ENCODE measurements at places on chromosomes 6 and 20.

- H3K4me1 ChIP-seq, result peaks cover 7% of the 10 kb centered on the region
- H3K36me3 ChIP-seq, result no peaks in the 10 kb centered on the region
- no peak overlapping the region for H3K27ac ChIP-seq
- DNase-seq, result no peak
- H3K27me3 ChIP-seq, result peaks cover 2% of the 10 kb centered on the region
- no peak overlapping the region for H3K4me3 ChIP-seq
These were observed 138.1 kb downstream of the SOBP start for GRCh38 chr6:107627969-107628368.

DNA sequence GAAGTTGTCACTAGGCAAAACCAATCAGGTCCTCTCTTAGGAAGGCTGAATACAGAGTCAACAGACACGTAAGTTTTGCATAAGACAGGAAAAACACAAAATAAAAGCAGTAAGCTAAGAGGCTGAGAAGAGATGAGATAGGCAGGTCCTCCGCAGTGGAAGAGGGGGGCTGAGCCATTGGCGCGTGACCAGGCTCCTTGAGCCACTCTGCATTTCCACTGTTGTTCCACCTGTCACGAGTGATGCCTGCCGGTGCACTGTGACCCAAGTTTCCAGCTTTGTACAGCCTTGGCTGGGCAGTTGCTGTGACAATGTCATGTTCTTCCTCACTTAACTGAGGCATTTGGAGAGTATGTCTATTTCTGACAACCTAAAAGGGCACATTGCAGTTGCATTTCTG lies 58.6 kb downstream of the NUDT3 start:
- H3K4me1 ChIP-seq, result peaks cover 31% of the 10 kb centered on the region
- peaks cover 10% of the 10 kb centered on the region for H3K36me3 ChIP-seq
- DNase-seq, result no peak

GRCh38 chr20:558117-558516 lies 14.5 kb upstream of the CSNK2A1 start:
- peaks cover 55% of the 10 kb centered on the region for H3K27me3 ChIP-seq
- no peak overlapping the region for H3K4me3 ChIP-seq
- DNase-seq, result no peak

- H3K27ac ChIP-seq, result no peak overlapping the region
- H3K36me3 ChIP-seq, result no peaks in the 10 kb centered on the region
- no peak for DNase-seq
- H3K4me1 ChIP-seq, result peaks cover 1% of the 10 kb centered on the region
These were observed 17.7 kb downstream of the MAS1 start for GRCh38 chr6:159908535-159908934.

GRCh38 chr20:37902504-37903313 lies at the start of gene VSTM2L:
Gene VSTM2L, plus strand, starts transcription at chr20:37903127. Its CDS starts 224 bp downstream, at chr20:37903351.
- peaks cover 40% of the 10 kb centered on the region for H3K4me1 ChIP-seq
- peak within 1 kb of the TSS; percentile 84 for H3K4me3 ChIP-seq
- peaks cover 12% of the 10 kb centered on the region for H3K27me3 ChIP-seq
- peak within 1 kb of the TSS; percentile 59 for H3K27ac ChIP-seq
- no peak for DNase-seq

GRCh38 chr6:150347845-150348244 lies 21.0 kb upstream of the IYD start:
- H3K27ac ChIP-seq, result no peak overlapping the region
- peaks cover 17% of the 10 kb centered on the region for H3K4me1 ChIP-seq
- H3K4me3 ChIP-seq, result no peak overlapping the region
- H3K27me3 ChIP-seq, result no peaks in the 10 kb centered on the region

- H3K27me3 ChIP-seq, result no peaks in the 10 kb centered on the region
- H3K4me1 ChIP-seq, result no peaks in the 10 kb centered on the region
- H3K27ac ChIP-seq, result no peak overlapping the region
- H3K4me3 ChIP-seq, result no peak overlapping the region
These were observed 11.0 kb upstream of the ADAM33 start for GRCh38 chr20:3692706-3693294.

DNA sequence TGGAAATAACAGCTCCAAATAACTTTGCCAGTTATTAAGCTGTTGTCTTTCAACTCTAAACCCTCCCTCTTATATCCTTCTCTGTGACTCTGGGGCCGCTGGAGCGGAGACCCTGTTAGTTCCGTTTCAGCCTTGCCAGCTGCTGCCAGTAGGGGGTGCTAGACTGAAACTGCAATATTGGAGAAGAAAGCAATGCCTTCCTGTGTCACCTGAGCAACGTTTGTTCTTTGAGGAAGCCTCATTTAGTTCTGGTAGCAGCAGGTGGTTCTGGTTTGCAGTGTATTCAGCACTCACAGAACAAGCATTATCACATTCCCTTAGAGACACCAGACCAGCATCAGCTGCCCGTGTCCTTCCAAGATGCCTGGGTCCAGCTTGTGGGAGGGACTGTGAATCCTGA lies 22.9 kb upstream of the JAG1 start:
- H3K27me3 ChIP-seq, result no peaks in the 10 kb centered on the region
- DNase-seq, result no peak
- no peak overlapping the region for H3K27ac ChIP-seq
- no peaks in the 10 kb centered on the region for H3K36me3 ChIP-seq
- H3K4me1 ChIP-seq, result peaks cover 3% of the 10 kb centered on the region
- no peak overlapping the region for H3K4me3 ChIP-seq

DNA sequence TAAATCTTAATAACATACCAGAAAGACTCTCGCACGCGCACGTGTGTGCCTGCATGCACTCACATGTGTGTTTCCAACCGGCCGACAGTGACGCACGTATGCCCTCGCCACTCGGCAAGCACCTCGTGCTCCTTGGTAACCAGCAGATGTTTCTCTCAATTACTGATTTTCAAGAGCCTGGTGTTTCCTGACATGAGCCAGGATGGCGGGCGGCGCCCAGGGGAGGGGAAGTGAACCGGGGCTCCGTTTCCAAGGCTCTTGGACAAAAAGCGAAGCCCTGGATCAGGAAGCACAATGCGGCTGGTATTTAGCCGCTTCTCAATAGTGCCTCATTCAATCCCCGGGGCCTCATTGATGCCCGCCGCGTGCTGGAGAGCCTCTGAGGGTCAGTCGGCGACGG lies 37.7 kb downstream of the PMEPA1 start:
- H3K4me3 ChIP-seq, result no peak overlapping the region
- no peaks in the 10 kb centered on the region for H3K27me3 ChIP-seq
- H3K4me1 ChIP-seq, result no peaks in the 10 kb centered on the region
- H3K36me3 ChIP-seq, result no peaks in the 10 kb centered on the region

- no peak for DNase-seq
- H3K27me3 ChIP-seq, result no peaks in the 10 kb centered on the region
- H3K4me3 ChIP-seq, result no peak overlapping the region
- no peaks in the 10 kb centered on the region for H3K36me3 ChIP-seq
These were observed 44.9 kb downstream of the TPD52L1 start for GRCh38 chr6:125198398-125198937.

DNA sequence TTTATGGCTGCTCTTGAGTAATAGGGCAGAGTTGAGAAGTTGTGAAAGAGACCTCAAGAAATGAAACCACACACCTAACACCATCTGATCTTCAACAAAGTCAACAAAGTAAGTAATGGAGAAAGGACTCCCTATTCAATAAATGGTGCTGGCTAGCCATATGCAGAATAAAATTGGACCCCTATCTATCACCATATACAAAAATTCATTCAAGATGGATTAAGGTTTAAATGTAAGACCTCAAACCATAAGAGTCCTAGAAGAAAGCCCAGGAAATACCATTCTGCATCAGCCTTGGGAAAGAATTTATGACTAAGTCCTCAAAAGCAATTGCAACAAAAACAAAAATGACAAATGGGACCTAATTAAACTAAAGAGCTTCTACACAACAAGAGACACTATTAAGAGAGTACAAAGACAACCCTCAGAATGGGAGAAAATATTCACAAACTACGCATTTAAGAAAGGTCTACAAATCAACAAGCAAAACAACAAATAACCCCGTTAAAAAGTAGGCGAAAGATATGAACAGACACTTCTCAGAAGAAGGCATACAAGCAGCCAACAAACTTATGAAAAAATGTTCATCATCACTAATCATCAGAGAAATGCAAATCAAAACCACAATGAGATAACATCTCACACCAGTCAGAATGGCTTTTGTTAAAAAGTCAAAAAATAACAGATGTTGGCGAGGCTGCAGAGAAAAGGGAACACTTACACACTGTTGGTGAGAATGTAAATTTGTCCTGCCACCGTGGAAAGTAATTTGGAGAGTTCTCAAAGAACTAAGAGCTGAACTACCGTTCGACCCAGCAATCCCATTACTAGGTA lies 4.0 kb downstream of the MAP3K5 start:
- peaks cover 21% of the 10 kb centered on the region for H3K4me1 ChIP-seq
- no peak overlapping the region for H3K4me3 ChIP-seq
- no peak overlapping the region for H3K27ac ChIP-seq
- DNase-seq, result no peak

- no peak overlapping the region for H3K27ac ChIP-seq
- H3K4me3 ChIP-seq, result no peak overlapping the region
- no peaks in the 10 kb centered on the region for H3K4me1 ChIP-seq
These were observed 35.2 kb upstream of the SLC22A2 start for GRCh38 chr6:160293844-160294243.

- peaks cover 19% of the 10 kb centered on the region for H3K4me1 ChIP-seq
- no peak overlapping the region for H3K27ac ChIP-seq
- no peaks in the 10 kb centered on the region for H3K27me3 ChIP-seq
- DNase-seq, result no peak
These were observed 14.5 kb downstream of the CSNK2A1 start for GRCh38 chr20:528923-529604.

DNA sequence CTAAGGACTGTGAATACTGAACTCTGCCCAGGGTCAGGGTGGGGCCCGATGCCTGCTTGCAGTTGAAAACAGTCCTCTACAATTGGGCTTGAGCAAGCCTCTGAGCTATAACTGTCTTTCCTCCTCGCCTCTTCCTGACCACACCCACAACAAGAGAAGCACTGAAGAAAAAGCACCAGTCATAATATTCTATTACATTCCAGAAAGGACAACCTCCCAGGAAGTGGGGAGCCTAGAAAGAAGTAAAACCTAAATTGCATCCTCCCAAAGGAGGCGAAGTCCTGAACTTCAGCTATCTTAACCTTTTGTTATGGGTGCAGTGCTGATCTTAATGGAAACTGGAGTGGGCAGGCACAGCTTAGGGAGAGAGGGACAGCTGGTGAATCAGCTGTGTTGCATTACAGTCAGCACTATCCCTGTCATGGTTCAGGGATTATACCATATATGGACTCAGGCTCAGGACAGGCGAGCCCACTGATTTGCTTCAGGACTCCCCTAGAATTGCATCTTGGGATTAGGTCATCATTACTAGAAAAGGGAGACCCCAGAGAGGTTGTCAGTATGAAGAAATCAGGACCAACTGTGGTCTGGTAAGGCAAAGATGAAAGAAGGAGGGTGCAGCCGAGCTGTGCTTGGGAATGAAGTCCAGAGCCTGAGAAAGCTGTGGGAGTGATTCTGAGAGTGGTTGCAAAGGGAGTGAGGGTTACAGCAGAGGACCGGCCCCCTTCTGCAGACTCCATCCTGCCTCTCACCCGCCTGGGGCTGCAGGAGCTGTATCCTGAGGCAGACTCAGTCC lies 18.3 kb upstream of the TRAM2 start:
- no peaks in the 10 kb centered on the region for H3K27me3 ChIP-seq
- H3K4me1 ChIP-seq, result peaks cover 55% of the 10 kb centered on the region
- H3K4me3 ChIP-seq, result peak overlapping the region; percentile 56

- no peaks in the 10 kb centered on the region for H3K36me3 ChIP-seq
- no peaks in the 10 kb centered on the region for H3K27me3 ChIP-seq
- DNase-seq, result no peak
- no peak overlapping the region for H3K4me3 ChIP-seq
- no peak overlapping the region for H3K27ac ChIP-seq
These were observed 482.6 kb downstream of the EPM2A start for GRCh38 chr6:145252737-145253136.

- no peak overlapping the region for H3K4me3 ChIP-seq
- no peaks in the 10 kb centered on the region for H3K4me1 ChIP-seq
- no peak overlapping the region for H3K27ac ChIP-seq
- no peaks in the 10 kb centered on the region for H3K27me3 ChIP-seq
These were observed 201.9 kb downstream of the QKI start for GRCh38 chr6:163616452-163616851.

DNA sequence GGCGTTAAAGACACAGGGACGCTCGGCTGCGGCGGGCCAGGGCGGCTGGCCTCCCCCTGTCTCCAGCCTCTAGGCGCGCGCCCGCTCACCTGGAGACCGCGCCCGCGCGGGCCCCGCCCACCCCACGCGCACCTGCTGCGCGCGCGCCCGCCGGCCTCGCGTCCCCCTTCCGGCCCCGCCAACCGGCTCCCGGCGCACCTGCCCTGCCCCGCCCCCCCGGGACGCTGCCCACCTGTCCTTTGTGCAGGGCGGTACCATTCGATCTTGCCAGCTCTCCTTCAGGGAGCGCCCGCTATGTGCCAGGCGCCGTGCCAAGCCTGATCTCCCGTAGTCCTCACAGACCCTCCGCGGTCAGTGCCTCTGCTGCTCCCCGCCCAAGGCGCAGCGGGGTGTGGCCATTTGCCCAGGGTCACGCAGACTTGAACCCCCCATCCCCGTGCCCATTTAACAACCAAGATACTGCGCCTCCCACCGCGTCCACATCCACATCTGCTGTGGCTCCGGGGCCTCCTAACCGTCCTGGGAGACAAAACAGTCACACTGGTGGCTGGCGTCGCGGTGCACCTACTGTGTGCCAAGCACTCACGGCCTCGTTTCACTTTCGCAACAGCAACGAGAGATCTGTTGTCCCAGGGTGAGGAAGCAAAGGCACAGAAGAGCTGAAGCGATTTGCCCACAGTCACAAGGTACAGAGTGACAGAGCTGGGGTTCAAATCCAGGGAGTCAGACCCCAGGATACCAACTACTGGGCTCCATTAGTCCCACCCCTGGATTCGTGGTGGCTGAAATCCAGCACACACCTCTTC lies 48.1 kb downstream of the NOL4L start:
- peak overlapping the region; percentile 71 for H3K4me3 ChIP-seq
- no peaks in the 10 kb centered on the region for H3K27me3 ChIP-seq
- H3K36me3 ChIP-seq, result no peaks in the 10 kb centered on the region
- H3K4me1 ChIP-seq, result peaks cover 49% of the 10 kb centered on the region
- no peak for DNase-seq

DNA sequence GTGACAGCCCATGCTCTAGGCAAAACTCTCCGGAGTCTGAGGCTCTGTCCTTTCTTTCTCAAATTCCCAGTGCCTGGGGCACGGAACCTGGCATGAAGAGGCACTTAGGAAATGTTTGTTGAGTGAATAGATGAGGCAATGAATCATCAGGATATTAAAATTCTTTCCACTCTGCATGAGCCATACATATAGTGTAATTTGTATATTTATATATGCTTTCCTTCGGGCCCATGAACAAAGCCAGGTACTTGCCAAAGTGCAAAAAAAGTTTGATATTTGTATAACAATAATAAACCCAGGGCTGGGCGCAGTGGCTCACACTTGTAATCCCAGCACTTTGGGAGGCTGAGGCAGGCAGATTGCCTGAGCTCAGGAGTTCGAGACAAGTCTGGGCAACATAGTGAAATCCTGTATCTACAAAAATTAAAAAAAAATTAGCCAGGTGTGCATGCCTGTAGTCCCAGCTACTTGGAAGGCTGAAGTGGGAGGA lies 212.3 kb upstream of the ZNF217 start:
- DNase-seq, result peak; percentile 89
- H3K27me3 ChIP-seq, result no peaks in the 10 kb centered on the region
- peaks cover 33% of the 10 kb centered on the region for H3K4me1 ChIP-seq
- no peak overlapping the region for H3K4me3 ChIP-seq
- H3K27ac ChIP-seq, result peak overlapping the region; percentile 88
- H3K36me3 ChIP-seq, result no peaks in the 10 kb centered on the region

GRCh38 chr6:110039981-110040383 lies 61.9 kb downstream of the GPR6 start:
- H3K36me3 ChIP-seq, result no peaks in the 10 kb centered on the region
- no peak overlapping the region for H3K27ac ChIP-seq
- peak overlapping the region; percentile 69 for H3K4me3 ChIP-seq
- H3K27me3 ChIP-seq, result peaks cover 26% of the 10 kb centered on the region
- DNase-seq, result peak; percentile 75
- H3K4me1 ChIP-seq, result peaks cover 5% of the 10 kb centered on the region

- peaks cover 34% of the 10 kb centered on the region for H3K4me1 ChIP-seq
- H3K4me3 ChIP-seq, result no peak overlapping the region
- peak overlapping the region; percentile 80 for H3K27ac ChIP-seq
- DNase-seq, result no peak
These were observed 502.4 kb downstream of the BCKDHB start for GRCh38 chr6:80608881-80609280.

Data from osteocyte (in vitro differentiated cells).